ENCODE measurements at places on chromosomes 7 and 10. TPM values are rescaled to one million over a fixed set of nuclear protein-coding genes. Genes with fewer than 3 reads are reported as not detected.

Gene UNC5B
- 42.9 TPM for total RNA-seq

Gene H2BK1
- not detected for total RNA-seq

Gene MSS51
- 1.3 TPM for total RNA-seq

Gene MOGAT3
- 1.7 TPM for total RNA-seq

Gene CRCP
- 51.0 TPM for total RNA-seq

Gene SUPV3L1
- total RNA-seq = 111 TPM

Gene CPXM2
- 16.9 TPM for total RNA-seq

DNA sequence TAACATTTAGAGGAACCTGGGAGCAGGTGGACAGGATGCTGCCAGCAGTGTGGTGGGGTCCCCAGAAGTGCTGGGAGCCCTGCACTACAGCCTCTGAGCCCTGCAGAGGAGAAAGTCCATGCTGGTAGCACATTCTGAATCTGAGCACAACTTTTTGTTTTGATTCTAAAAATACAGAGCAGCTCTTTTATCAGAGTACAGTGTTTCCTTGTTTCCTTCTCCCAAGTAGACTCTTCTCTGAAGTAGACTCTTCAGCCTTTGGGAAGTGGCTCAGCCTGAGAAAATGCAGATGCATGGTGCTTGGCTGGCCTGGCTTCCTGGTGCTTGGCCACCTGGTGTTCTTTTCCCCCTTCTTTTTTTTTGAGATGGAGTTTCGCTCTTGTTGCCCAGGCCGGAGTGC, 9.1 kb downstream of the ADCY1 start:
- H3K4me3 ChIP-seq = no peak overlapping the region
- DNase-seq = no peak
- peaks cover 12% of the 10 kb centered on the region for H3K27me3 ChIP-seq
- no peak overlapping the region for H3K27ac ChIP-seq

GRCh38 chr7:143288836-143289235, 685 bp downstream of the CASP2 start:
- H3K27me3 ChIP-seq = no peaks in the 10 kb centered on the region
- peak overlapping the region; percentile 79 for H3K4me3 ChIP-seq
- H3K27ac ChIP-seq = peak overlapping the region; percentile 89
- DNase-seq = peak; percentile 31
- peaks cover 24% of the 10 kb centered on the region for H3K36me3 ChIP-seq

DNA sequence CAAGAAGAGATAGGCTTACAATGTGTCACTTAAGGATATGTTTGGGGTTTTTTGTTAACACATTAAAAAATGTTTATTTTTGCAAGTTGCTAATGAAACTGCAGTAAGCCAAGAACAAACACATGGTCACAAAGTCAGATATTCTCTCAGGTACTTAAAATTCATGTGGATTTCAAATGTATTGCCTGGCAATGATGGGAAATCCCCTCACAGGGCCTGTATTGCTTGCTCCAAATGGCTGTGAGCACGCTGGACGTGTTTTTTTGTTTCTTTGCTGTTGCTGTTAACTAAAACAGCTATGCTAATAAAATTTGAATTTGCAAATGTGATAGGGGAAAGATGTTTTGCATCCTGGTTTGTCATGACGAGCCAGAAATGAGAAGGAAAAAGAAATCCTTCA, 3.8 kb upstream of the CELF2 start:
- no peak overlapping the region for H3K27ac ChIP-seq
- peaks cover 15% of the 10 kb centered on the region for H3K4me1 ChIP-seq
- no peaks in the 10 kb centered on the region for H3K36me3 ChIP-seq
- H3K4me3 ChIP-seq = no peak overlapping the region

- no peaks in the 10 kb centered on the region for H3K27me3 ChIP-seq
- no peak for DNase-seq
- peaks cover 13% of the 10 kb centered on the region for H3K4me1 ChIP-seq
Measured at GRCh38 chr10:77925410-77925794, 1.2 kb downstream of the DLG5 start.

- H3K27me3 ChIP-seq = no peaks in the 10 kb centered on the region
- H3K4me1 ChIP-seq = no peaks in the 10 kb centered on the region
- no peak for DNase-seq
- no peak overlapping the region for H3K27ac ChIP-seq
- H3K36me3 ChIP-seq = no peaks in the 10 kb centered on the region
Measured at GRCh38 chr10:131843881-131844284, 56.9 kb upstream of the PPP2R2D start.

- peaks cover 10% of the 10 kb centered on the region for H3K36me3 ChIP-seq
- H3K4me3 ChIP-seq = no peak overlapping the region
- H3K4me1 ChIP-seq = no peaks in the 10 kb centered on the region
- no peak for DNase-seq
- no peaks in the 10 kb centered on the region for H3K27me3 ChIP-seq
Measured at GRCh38 chr10:101956117-101956516, 99.9 kb downstream of the ARMH3 start.

GRCh38 chr10:77554996-77555397, 82.6 kb downstream of the KCNMA1 start:
- H3K27me3 ChIP-seq = no peaks in the 10 kb centered on the region
- peaks cover 13% of the 10 kb centered on the region for H3K4me1 ChIP-seq
- no peaks in the 10 kb centered on the region for H3K36me3 ChIP-seq
- DNase-seq = no peak
- peak overlapping the region; percentile 84 for H3K27ac ChIP-seq

DNA sequence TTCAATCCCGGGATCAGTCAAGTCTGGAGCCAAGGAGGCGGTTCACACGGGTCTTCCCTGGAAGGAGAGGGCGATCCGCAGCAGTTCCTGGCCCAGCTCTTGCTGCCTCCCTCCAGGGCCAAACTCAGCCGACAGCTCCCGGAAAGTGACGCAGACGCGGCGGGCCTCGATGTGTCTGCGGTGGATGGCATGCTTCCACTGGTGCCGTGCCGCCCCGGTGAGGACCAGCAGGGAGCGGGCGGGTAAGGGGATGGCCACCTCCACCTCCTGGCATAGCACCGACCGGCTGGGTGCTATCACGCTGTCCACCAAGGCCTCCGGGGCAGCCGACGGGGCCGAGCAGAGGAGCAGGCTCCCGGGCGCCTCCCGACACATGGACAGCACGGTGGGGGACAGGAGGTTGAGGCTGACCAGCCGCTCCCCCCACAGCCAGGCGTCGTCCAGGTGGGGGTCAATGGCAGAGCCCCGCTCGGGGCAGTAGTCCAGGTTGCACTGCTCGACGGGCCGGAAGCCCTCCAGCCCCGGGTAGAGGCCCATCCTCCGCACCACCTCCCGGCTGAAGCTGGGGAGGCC, 7.2 kb downstream of the ALKBH4 start:
- no peaks in the 10 kb centered on the region for H3K4me1 ChIP-seq
- no peak for DNase-seq
- no peaks in the 10 kb centered on the region for H3K27me3 ChIP-seq
- peaks cover 50% of the 10 kb centered on the region for H3K36me3 ChIP-seq

DNA sequence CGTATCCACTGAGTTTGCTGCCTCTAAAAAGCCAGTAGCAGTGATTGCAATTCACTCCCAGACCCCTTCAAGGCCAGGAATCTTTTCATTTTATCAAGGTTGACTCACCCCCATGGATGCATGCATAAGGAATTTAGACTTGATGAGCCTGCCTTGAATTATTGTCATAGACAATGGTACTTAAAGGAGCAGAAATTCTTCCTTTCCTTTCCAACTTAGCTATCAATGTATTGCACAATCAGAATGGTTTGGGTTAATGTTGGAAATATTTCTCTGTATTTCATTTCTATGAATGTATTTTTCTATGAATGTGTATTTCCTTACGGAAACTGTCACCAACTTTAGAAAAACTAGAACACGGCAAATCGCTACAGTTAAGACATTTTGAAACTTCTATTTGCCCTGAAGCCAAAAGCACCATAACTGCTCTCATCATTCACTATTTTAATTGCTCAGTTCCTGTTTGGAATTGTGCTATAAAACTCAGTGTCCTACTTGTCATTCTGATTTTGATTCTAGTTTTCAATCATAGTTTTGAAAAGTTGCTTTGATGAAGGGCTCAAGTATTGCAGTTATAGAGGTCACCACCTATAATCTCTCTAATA, 355.7 kb upstream of the AKR1E2 start:
- no peak for DNase-seq
- H3K4me1 ChIP-seq = no peaks in the 10 kb centered on the region
- H3K27me3 ChIP-seq = no peaks in the 10 kb centered on the region

- H3K27ac ChIP-seq = peak overlapping the region; percentile 96
- peaks cover 57% of the 10 kb centered on the region for H3K4me1 ChIP-seq
- no peaks in the 10 kb centered on the region for H3K27me3 ChIP-seq
- H3K36me3 ChIP-seq = no peaks in the 10 kb centered on the region
- peak overlapping the region; percentile 98 for H3K4me3 ChIP-seq
Measured at GRCh38 chr10:70405037-70405824, 1.3 kb downstream of the EIF4EBP2 start.

GRCh38 chr10:100742076-100742771, 3.2 kb upstream of the PAX2 start:
- peaks cover 100% of the 10 kb centered on the region for H3K27me3 ChIP-seq
- H3K4me3 ChIP-seq = no peak overlapping the region
- H3K27ac ChIP-seq = no peak overlapping the region
- DNase-seq = no peak
- peaks cover 77% of the 10 kb centered on the region for H3K4me1 ChIP-seq
- no peaks in the 10 kb centered on the region for H3K36me3 ChIP-seq

GRCh38 chr10:122331615-122332446, 42.7 kb upstream of the PLEKHA1 start:
- no peaks in the 10 kb centered on the region for H3K36me3 ChIP-seq
- H3K27ac ChIP-seq = no peak overlapping the region
- no peaks in the 10 kb centered on the region for H3K27me3 ChIP-seq
- no peak overlapping the region for H3K4me3 ChIP-seq

DNA sequence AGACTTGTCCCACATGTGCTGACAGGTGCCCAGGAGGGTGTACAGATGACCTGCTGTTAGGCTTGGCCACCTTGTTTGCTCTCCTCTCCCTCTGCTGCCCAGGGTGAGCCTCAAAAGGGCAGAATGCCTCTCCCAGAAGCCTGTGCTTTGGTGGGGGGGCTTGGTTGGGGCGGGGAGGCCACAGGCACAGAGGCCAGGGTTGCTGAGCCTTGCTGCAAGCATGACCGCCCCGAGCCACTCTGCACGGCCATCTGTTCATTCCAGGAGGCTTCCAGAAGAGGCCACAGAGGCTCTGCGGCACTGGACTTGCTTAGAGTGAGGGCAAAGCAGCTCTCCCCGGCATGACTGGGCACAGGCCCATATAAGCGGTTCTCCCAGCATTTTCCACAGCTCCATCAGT, 190.8 kb downstream of the GLRX3 start:
- H3K4me1 ChIP-seq = no peaks in the 10 kb centered on the region
- H3K36me3 ChIP-seq = no peaks in the 10 kb centered on the region
- no peak for DNase-seq
- H3K4me3 ChIP-seq = no peak overlapping the region
- no peaks in the 10 kb centered on the region for H3K27me3 ChIP-seq
- no peak overlapping the region for H3K27ac ChIP-seq

DNA sequence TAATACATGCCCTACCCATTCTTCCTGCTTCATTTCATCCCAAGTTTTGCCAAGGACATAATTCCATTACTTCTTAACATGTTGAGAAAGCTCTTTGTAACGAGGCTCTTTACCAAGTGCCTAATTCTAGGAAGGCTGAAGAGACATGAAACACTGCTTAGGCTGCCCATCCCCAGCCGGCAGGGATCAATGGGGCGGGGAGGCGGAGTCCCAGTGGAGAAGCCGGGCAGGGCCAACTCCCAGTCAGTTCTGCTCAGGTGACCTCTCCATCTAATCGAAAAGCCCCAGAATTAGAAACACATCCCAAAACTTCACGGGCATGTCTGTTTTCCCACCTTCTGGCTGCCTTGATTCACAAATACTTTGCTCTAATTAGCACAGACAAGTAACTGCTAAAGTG, 89.5 kb upstream of the LYZL1 start:
- H3K36me3 ChIP-seq = no peaks in the 10 kb centered on the region
- no peak overlapping the region for H3K27ac ChIP-seq
- peaks cover 14% of the 10 kb centered on the region for H3K27me3 ChIP-seq

GRCh38 chr7:93566876-93567275, 7.6 kb downstream of the CALCR start:
- no peak overlapping the region for H3K27ac ChIP-seq
- no peaks in the 10 kb centered on the region for H3K27me3 ChIP-seq

DNA sequence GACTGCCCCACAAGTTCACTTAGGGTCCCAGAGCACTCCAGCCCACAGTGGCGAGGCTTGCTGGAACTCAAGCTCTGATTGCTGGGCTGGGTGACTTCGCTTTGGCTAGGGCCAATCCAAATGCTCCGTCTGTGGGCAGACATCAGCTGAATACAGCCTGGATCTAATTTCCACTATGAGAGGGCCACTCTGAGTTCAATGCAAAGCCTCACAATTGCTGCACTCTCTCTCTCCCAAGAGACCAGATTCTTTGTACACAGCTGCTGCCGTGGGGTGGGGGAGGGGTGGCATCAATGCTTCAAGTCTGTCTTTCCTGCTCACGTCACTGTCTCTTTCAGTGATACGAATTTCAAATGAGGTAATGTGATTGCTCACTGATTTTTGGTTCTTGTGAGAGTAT, 47.3 kb upstream of the BPGM start:
- no peaks in the 10 kb centered on the region for H3K36me3 ChIP-seq
- H3K4me1 ChIP-seq = no peaks in the 10 kb centered on the region
- no peak overlapping the region for H3K4me3 ChIP-seq
- no peaks in the 10 kb centered on the region for H3K27me3 ChIP-seq
